Heart right ventricle (tissue), 16 donors: ENCODE measurements at places on chromosomes 7 and 10.

- H3K36me3 ChIP-seq, result no peaks in the 10 kb centered on the region
- peaks cover 17% of the 10 kb centered on the region for H3K27me3 ChIP-seq
- H3K27ac ChIP-seq, result no peak overlapping the region
- no peak for DNase-seq
These were observed 7.4 kb upstream of the RAMP3 start for GRCh38 chr7:45150199-45150598.

GRCh38 chr10:93333278-93333978 lies 148.7 kb downstream of the MYOF start:
- H3K4me1 ChIP-seq, result no peaks in the 10 kb centered on the region
- H3K27ac ChIP-seq, result no peak overlapping the region
- no peaks in the 10 kb centered on the region for H3K27me3 ChIP-seq
- no peaks in the 10 kb centered on the region for H3K36me3 ChIP-seq
- no peak overlapping the region for H3K4me3 ChIP-seq

DNA sequence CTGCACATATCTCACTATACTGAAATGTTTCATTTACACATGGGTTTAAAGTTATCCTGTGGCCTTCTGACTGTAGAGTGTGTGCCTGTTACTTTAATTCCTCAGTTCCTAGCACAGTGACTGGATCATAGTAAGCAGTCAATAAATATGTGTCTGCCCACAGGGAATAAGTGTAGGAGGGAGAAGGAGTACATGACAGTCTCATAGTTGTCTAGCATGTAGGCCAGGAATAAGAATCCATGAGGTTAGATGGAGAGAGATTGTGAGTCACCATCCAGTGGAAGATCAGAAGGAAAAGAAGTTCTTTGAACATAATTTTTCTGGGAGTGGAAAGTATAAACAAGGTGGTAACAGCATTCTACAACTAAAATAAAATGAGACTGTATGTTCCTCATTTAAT lies 36.6 kb upstream of the SEMA3A start:
- DNase-seq, result no peak
- H3K36me3 ChIP-seq, result no peaks in the 10 kb centered on the region
- H3K4me3 ChIP-seq, result no peak overlapping the region
- no peak overlapping the region for H3K27ac ChIP-seq
- H3K4me1 ChIP-seq, result peaks cover under 1% of the 10 kb centered on the region

DNA sequence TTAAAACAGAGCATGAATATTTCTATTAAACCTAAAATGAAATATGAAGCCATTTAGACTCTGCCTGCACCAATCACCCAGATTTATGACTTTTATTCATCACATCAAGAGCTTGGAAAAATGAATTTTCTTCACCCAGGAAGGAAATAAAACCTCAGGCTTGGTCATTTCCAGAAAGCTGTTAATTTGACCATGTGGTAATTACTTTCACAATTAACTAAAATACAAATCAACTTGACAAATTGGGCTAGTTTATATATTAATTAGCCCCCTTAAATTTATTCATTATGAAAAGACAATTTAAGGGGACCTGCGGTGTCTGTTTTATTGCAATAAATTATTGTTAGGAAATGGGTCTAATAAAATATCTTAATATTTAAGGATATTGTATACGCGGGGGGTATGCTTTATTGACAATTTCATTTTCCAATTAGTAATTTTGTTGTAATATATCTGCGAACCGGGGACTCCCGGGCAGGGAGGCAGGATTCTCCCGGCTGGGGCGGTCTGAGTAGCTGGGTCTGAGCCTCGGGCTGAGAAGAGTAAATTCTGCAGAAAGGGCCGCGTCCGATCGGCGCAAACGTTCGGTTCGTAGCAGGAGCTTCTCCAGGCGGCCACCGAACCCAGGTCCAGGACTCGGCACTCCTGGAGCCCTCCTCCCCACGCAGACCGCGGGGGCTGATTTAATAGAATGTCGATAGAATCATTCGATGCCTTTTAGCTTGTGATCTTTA lies 9.4 kb upstream of the MNX1 start:
- no peak for DNase-seq
- H3K36me3 ChIP-seq, result no peaks in the 10 kb centered on the region
- H3K27me3 ChIP-seq, result peaks cover 50% of the 10 kb centered on the region
- H3K4me3 ChIP-seq, result no peak overlapping the region
- peaks cover 14% of the 10 kb centered on the region for H3K4me1 ChIP-seq

- H3K4me3 ChIP-seq, result no peak overlapping the region
- H3K27ac ChIP-seq, result no peak overlapping the region
- no peaks in the 10 kb centered on the region for H3K4me1 ChIP-seq
These were observed 68.5 kb downstream of the LRRN3 start for GRCh38 chr7:111159426-111159825.

- no peaks in the 10 kb centered on the region for H3K4me1 ChIP-seq
- no peak for DNase-seq
- H3K4me3 ChIP-seq, result no peak overlapping the region
These were observed 6.0 kb downstream of the ASB4 start for GRCh38 chr7:95491634-95492314.

GRCh38 chr10:1762076-1762475 lies 24.8 kb upstream of the ADARB2 start:
- H3K27me3 ChIP-seq, result no peaks in the 10 kb centered on the region
- H3K27ac ChIP-seq, result no peak overlapping the region
- H3K36me3 ChIP-seq, result no peaks in the 10 kb centered on the region
- H3K4me1 ChIP-seq, result no peaks in the 10 kb centered on the region
- no peak overlapping the region for H3K4me3 ChIP-seq

- peaks cover 26% of the 10 kb centered on the region for H3K4me1 ChIP-seq
- H3K27ac ChIP-seq, result no peak overlapping the region
These were observed 19.4 kb upstream of the TNS3 start for GRCh38 chr7:47601119-47601880.

GRCh38 chr7:115672024-115672423 lies 358.5 kb downstream of the TFEC start:
- H3K27me3 ChIP-seq, result peaks cover 12% of the 10 kb centered on the region
- no peaks in the 10 kb centered on the region for H3K36me3 ChIP-seq
- H3K4me1 ChIP-seq, result no peaks in the 10 kb centered on the region
- H3K27ac ChIP-seq, result no peak overlapping the region
- DNase-seq, result no peak

DNA sequence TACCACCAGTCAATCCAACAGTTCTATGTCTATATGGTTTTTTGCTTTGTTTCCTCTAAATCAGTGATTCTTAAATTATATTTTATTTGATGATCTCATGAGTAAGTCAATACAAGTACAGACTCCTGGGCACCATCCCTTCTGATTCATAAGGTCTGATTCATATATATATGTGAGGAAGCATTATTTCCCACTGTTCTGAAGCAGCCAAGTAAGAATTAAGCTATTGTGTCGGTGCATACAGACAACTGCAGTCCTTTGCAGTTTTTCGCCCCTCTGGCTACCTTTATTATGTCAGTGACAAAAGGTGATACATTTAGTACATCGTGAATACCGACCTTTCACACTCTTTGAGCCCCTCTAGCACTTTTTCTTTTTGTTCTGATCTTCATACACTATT lies 1079.6 kb upstream of the C7orf33 start:
- H3K4me3 ChIP-seq, result no peak overlapping the region
- no peaks in the 10 kb centered on the region for H3K27me3 ChIP-seq
- H3K4me1 ChIP-seq, result no peaks in the 10 kb centered on the region
- no peaks in the 10 kb centered on the region for H3K36me3 ChIP-seq
- H3K27ac ChIP-seq, result no peak overlapping the region

GRCh38 chr10:113547426-113547825 lies 5.4 kb upstream of the HABP2 start:
- no peaks in the 10 kb centered on the region for H3K27me3 ChIP-seq
- H3K4me3 ChIP-seq, result no peak overlapping the region
- no peak for DNase-seq
- H3K4me1 ChIP-seq, result no peaks in the 10 kb centered on the region
- no peaks in the 10 kb centered on the region for H3K36me3 ChIP-seq

DNA sequence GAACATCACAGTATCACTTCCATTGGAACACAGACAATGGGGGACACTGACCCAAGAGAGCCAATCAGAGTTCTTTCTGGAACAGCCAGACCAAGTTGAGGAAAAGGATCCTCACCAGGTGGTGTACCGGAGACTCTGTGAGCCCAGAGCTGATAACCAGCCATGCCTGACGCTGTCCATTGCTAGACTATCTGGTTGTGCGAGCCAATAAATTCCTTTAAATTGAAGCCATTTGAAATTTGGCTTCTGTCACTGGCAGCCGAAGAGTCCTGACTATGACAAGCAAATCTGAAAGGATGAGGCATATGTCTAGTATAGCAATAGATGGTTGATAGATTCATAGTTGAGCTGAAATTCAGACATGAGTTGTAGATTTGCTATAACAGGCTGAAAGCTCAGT lies 3.1 kb upstream of the LHPP start:
- DNase-seq, result no peak
- no peak overlapping the region for H3K27ac ChIP-seq
- H3K4me3 ChIP-seq, result no peak overlapping the region
- no peaks in the 10 kb centered on the region for H3K4me1 ChIP-seq
- H3K27me3 ChIP-seq, result peaks cover 29% of the 10 kb centered on the region

DNA sequence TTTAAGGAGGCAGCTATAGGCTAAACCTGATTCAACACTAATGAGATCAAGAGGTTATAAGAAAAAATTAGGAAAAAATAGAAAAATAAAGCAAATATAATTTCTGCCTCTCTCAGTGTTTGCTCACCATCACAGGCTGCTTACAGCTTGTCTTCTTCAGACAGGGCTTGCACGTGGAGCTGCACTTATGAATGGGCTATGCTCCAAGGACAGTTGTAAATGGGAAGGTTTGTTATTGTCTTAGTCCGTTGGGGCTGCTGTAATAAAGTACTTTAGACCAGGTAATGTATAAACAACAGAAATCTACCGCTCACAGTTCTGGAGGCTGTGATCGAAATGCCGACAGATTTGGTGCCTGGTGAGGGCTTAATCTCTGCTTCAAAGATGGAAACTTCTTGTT lies 219.8 kb downstream of the NEBL start:
- no peak for DNase-seq
- peaks cover 4% of the 10 kb centered on the region for H3K4me1 ChIP-seq
- no peak overlapping the region for H3K27ac ChIP-seq
- no peaks in the 10 kb centered on the region for H3K27me3 ChIP-seq
- no peaks in the 10 kb centered on the region for H3K36me3 ChIP-seq

- H3K27me3 ChIP-seq, result no peaks in the 10 kb centered on the region
- H3K4me3 ChIP-seq, result no peak overlapping the region
- no peaks in the 10 kb centered on the region for H3K36me3 ChIP-seq
These were observed 324.2 kb upstream of the ZMIZ1 start for GRCh38 chr10:78744491-78745090.

DNA sequence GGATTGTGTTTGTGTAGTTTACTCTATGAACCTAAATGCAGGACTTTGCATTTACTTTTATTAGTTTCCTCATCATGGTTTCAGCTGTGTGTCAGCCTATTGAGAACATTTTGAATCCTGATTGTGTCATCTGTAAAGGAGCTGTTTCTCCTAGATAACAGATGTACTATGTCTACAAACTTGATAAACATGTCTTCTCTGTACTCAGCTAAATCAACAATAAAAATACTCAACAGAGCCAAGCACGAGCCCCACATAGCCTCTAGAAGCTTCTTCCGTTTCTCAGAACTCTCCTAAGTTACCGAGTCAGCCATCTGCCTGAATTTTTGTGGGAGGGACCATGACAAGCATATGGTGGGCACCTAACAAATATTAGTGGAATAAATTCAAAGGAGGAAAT lies 234.7 kb downstream of the SKAP2 start:
- no peak overlapping the region for H3K4me3 ChIP-seq
- H3K4me1 ChIP-seq, result no peaks in the 10 kb centered on the region
- no peaks in the 10 kb centered on the region for H3K36me3 ChIP-seq
- H3K27me3 ChIP-seq, result peaks cover 14% of the 10 kb centered on the region
- no peak for DNase-seq

DNA sequence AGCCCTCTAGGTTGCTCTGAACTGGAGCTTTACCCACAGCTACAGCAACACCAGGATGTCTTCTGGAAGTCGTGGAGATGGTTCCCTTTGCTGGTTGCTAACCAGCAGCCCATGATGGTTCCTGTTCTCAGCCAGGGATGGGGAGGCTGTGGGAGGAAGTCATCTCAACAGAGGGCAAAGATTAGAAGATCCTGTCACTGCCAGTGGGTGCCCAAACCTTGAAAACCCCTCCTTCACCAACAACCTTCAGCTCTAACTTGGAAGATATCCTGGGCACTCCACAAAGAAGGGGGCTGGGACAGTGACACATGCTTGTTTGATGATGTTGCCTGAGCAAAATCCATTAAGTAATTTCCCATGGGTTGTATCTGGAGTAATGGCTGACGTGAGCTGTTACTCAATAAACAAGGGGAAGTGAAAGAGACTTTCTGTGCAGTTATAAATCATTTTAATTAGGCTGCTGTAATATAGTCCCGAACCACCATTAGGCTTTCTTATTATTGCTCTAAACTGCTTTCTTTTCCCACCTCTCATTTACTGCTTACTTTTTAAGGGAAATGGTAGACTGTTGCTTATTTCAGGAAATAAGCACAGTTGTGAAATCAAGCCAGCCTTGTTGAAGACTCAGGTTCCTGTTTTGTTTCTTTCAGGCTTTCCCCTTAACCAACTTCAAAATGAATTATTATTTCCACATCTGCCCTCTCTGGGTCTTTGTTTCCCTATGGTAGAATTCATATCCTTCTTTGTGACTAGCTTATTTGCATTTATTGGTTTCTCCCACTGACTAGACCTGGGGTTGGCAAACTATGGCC lies 124.8 kb downstream of the PPP1R17 start:
- no peak overlapping the region for H3K4me3 ChIP-seq
- peaks cover 84% of the 10 kb centered on the region for H3K36me3 ChIP-seq
- no peaks in the 10 kb centered on the region for H3K27me3 ChIP-seq
- no peak overlapping the region for H3K27ac ChIP-seq
- peak; percentile 9 for DNase-seq

DNA sequence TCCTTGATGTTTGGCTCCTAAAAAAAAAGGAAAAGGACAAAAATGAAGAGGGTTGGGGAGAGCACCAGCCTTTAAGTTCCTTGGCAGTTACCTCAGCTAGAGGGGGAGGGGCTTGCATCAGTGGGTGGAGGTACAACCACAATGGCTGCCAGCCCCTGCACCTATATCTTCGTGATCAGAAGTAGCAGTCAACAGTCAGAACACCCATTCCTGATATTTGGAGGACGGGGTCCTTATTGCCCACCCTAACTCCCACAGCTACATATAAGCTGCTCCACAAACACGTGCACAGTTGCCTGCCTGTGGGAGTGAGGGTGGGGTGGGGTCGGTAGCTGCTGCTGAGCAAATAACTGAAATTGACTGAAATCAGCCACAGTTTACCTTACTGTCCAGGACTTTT lies 26.2 kb downstream of the C1GALT1 start:
- H3K36me3 ChIP-seq, result no peaks in the 10 kb centered on the region
- no peak for DNase-seq
- no peaks in the 10 kb centered on the region for H3K4me1 ChIP-seq
- H3K27ac ChIP-seq, result no peak overlapping the region
